ENCODE measurements at places on chromosomes 4 and X. TPM values are rescaled to one million over a fixed set of nuclear protein-coding genes. Genes with fewer than 3 reads are reported as not detected.

GRCh38 chr4:147578051-147578476 lies 39.1 kb upstream of the TMEM184C start:
- DNase-seq = no peak

GRCh38 chr4:114364857-114365256 lies 233.8 kb upstream of the UGT8 start:
- DNase-seq = no peak

GPR119 gene
- not detected for total RNA-seq

FTSJ1 gene
- total RNA-seq = 76.6 TPM

DNA sequence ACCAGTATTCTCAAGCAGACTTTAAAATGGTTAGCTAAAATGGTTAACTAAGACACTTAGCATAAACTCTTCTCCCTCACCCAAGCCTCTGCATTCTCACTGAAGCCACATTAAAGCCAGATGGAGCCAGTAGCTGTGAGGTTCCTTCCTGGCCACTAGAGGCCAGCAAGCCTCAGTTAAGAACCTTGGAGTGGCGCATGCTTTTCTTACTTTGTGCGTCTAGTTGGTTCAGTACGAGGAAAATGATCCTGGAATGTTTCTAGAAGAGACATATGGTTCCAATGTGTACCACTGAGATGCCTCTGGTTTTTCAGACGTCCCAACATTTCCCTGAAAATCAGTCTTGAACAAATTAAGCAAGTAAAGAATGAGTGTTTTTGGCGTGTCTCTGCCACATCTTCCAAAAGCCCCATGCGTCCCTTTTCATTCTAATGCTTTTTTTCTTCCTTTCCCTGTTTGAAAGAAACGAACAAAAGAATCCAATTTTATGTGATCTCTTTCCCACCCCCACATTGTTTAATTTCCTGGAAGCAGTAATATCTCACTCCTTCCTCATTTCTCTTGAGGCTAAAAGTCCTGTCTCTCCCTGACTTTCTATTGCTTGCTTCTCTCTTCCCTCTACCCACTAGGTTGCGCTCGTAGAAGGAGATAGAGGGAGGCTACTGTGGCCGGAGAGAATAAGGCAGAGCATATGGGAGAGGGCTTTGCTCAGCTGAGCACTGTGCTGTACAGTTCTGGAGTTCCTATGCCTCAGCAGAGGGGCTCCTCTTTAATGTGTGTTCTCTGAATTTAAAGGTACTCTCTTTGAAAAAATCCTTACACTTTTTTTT lies 82.9 kb upstream of the TAB3 start:
- DNase-seq = peak; percentile 3

GRCh38 chr4:26235500-26235899 lies 85.3 kb upstream of the RBPJ start:
- DNase-seq = no peak

GRCh38 chrX:1679238-1679637 lies 64.4 kb downstream of the ASMT start:
- DNase-seq = no peak

Measured in activated naive CD4-positive, alpha-beta T cell treated with anti-CD3 and anti-CD28 coated beads, Interleukin-2, amount 50 U/mL, for 72 hours (primary cell).